ENCODE measurements at places on chromosomes 13 and 19. TPM values are rescaled to one million over a fixed set of nuclear protein-coding genes. Genes with fewer than 3 reads are reported as not detected.

Gene ZNF578
- total RNA-seq: not detected

Gene GRK1
- not detected for total RNA-seq

Gene FBL
- 611 TPM for total RNA-seq

Gene SULT2A1
- total RNA-seq: not detected

Gene C19orf85
- not detected for total RNA-seq

Gene OR10H1
- total RNA-seq: not detected

Gene AXL
- total RNA-seq: 127 TPM

Gene EXOC3L2
- 0.88 TPM for total RNA-seq

Gene ICAM4
- total RNA-seq: not detected

Gene GPR42
- not detected for total RNA-seq

Gene SRRM5
- 0.84 TPM for total RNA-seq

Gene CADM4
- total RNA-seq: 10.0 TPM

Gene TEKTIP1
- not detected for total RNA-seq

Gene ZNF568
- total RNA-seq: 1.2 TPM

Gene SYDE1
- total RNA-seq: 12.7 TPM

Gene FAM216B
- total RNA-seq: not detected

Gene ALOX5AP
- 4.3 TPM for total RNA-seq

Gene KLHL1
- not detected for total RNA-seq

Gene ZNF544
- total RNA-seq: 18.4 TPM

Gene ZNF324B
- 5.9 TPM for total RNA-seq

Gene PEAK3
- not detected for total RNA-seq

Gene ZNF543
- total RNA-seq: 1.5 TPM

Gene POMP
- 69.6 TPM for total RNA-seq

Gene CABP5
- not detected for total RNA-seq

Gene WASF3
- total RNA-seq: 0.08 TPM

Gene PSG5
- 0.85 TPM for total RNA-seq

Gene CYSLTR2
- total RNA-seq: not detected

Gene MISP3
- total RNA-seq: 4.3 TPM

Gene OSCAR
- total RNA-seq: 0.59 TPM

Gene SPART
- total RNA-seq: 27.6 TPM

Measured in A549 treated with RU486 at 1 μM for 4 hours (cell line).